Hematopoietic multipotent progenitor cell treated with erythropoietin and hydrocortisone succinate and interleukin-3 and kit ligand, for 8 days (in vitro differentiated cells): ENCODE measurements at places on chromosomes 4 and X.

- DNase-seq, result no peak
Observed at GRCh38 chr4:185838104-185838452, 26.1 kb upstream of the SORBS2 start.

DNA sequence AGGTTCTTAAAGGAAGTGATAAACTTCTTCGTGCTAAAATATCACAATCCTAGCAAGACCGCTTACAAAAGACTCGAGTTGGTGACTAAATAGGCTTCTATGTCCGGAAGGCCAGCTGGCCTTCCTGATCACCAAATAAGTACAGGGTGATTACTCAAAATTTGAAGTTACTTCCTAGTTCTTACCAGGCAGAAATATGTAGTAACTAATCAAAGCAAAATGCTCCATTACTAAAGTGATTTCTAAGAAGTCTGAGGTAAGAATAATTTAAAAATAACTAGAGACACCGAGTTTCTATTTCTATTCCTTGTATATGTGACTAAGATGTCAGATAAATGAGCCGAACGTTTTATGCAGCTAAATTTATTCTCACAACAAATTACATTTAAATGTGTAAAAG is 62.2 kb downstream of the NSUN7 start:
- DNase-seq, result no peak

DNA sequence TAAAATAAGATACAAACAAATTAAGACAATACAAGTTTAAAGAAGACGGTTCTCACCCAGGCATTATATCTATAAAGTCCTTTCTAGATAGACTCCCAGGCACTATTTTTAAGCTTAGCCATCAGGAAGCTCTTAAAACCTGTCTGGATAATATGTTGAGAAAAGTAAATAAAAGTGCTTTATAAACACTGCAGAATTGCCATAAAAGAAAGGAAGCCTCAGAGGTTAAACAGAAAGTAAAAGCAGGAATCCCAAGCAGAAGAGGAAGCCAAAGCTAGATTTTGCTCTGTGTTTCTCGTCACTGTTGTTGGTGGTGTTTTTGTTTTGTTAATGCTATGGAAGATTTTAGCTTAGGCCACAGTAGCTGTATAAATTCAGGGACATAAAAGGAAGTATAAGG is 1267.3 kb downstream of the PCDH19 start:
- no peak for DNase-seq

GRCh38 chr4:42417550-42417949 is 20.3 kb downstream of the SHISA3 start:
- no peak for DNase-seq

GRCh38 chrX:50475208-50475607 is 4.6 kb upstream of the DGKK start:
- no peak for DNase-seq

DNA sequence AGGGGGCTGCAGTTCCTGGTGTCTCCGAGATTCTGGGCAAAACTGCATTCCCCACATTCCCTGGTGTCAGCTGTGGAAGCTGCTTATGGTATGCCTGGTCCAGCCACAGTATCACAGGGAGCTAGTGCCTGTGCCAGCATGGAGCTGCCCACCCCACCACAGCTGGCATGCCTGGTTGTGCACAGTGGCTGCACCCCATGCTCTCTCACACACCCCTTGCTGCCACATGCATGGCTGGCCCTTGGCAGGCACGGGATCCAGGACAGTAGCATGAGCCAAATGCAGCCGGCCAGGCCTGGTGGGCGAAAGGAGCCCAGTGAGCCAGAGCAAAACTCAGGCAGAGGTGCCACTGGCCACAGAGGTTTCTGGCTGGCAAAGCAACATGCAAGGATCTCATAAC is 418.0 kb upstream of the SPOCK3 start:
- DNase-seq, result no peak

GRCh38 chrX:153877571-153878261 is 8.3 kb downstream of the L1CAM start:
- DNase-seq, result no peak

DNA sequence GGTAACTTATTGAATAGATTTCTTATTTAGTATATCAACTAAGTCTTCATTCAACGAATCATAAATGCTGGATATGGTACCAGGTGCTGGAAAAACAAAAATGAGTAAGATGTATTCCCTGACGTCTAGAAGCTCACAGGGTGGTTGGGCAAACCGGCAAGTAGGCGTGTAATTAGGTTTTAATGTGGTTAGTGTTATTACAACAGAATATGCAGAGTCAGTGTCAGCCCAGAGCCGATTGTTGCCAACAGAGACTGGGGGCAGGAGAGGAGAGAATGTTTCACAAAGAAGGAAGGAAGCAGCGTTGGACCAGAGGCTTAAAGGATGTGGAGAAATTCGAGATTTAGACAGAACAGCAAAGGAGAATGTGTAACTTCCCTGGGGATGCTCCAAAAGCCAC is 111.7 kb downstream of the TENM3 start:
- no peak for DNase-seq

DNA sequence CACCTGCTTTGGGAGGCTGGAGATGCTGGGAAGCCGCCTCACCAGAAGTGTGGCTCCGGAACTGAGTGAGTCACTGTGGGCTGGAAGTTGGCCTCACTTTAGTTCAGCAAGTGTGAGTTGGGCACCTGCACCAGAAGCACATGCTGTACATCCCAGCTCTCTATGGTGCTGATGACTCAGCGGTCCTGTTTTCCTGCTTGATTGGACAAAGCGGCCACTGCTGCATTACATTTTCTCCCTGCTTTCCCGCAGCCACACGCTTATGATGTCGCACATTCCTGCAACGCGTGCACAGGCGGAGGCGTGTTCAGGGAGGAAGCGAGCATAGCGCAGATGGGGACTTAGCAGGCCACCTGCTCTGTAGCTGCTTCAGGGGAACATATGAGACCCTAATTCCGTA is 26.7 kb upstream of the CLDN34 start:
- no peak for DNase-seq

DNA sequence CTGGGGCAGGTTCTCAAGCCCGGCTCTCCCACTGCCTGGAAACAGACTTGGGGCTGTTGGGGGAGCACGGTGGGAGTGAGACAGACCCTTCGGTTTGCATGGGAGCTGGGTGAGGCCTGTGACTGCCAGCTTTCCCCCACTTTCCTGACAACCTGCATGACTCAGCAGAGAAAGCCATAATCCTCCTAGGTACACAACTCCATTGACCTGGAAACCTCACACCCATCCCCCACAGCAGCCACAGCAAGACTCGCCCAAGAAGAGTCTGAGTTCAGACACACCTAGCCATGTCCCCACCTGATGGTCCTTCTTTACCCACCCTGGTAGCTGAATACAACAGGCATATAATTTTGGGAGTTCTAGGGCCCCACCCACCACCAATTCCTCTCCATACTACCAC is 57.6 kb upstream of the UBQLN2 start:
- DNase-seq, result no peak

- peak; percentile 27 for DNase-seq
Observed at GRCh38 chrX:39753293-39753996, 344.3 kb downstream of the BCOR start.

- no peak for DNase-seq
Observed at GRCh38 chr4:88098993-88099752, 59.3 kb downstream of the ABCG2 start.

- DNase-seq, result no peak
Observed at GRCh38 chr4:177879851-177880250, 437.6 kb upstream of the AGA start.

- no peak for DNase-seq
Observed at GRCh38 chr4:178215763-178216162, 773.5 kb upstream of the AGA start.

DNA sequence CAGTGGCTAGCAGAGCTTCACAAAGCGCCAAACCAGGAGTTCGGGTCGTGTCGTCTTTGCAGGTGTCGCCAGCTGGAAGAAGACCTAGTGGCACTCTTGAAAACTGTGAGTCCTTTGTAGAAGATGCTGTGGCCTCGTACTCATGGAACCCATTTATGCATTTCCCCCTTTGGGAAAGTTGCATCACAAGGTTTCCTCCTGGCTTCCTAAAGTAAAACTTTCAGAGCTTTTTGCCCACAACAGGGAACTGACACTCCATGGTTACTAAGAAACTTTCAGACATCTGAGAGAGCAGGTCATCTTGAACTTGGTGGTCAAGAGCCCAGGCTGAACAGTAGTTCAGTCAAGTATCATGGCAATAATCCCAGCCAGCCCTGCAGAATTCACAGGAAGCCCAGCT is 15.9 kb upstream of the NOCT start:
- DNase-seq, result no peak

DNA sequence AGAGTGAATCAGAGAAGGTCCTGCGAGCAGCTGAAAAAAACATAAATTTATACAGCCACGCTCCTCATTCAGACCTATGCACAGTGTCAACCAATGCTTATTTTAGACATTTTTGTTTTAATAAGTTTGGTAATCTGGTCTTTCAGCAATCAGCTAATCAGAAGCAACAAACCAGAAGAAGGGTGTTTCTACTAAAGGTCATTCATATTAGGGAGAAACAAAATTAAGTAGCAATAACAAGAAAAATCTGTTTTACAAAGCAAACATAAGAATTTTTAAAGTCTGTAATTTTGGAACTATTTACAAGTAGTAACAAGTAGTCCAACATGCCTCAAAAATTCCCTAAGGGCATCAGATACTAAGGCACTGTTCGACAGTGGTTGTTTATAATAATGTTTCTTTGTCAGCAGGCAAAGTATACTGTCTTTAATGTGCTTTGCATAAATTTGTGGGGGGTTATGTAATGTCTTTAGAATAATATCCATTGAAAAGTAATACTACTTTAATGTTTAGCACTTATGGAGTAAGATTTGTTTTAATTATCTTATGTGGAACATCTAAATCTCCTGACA is 82.8 kb downstream of the PHOX2B start:
- no peak for DNase-seq

DNA sequence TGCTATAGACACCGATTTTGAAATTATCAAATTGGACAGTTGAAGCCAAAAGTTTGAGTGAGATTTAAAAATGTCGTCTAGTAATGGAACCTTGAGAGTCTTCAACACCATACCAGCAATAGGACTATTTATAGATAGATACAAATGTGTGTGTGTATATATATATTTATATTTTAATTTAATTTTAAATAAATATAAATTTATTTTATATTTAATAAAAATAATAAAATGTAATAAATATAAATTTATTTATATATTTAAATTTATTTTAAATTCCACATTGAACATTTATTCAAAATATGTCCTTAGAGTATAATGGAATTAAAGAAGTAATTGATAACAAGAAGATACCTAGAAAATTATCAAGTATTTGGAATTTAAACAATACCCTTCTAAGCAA is 221.9 kb upstream of the CXXC4 start:
- no peak for DNase-seq

- no peak for DNase-seq
Observed at GRCh38 chr4:169154121-169154520, 116.6 kb downstream of the SH3RF1 start.

DNA sequence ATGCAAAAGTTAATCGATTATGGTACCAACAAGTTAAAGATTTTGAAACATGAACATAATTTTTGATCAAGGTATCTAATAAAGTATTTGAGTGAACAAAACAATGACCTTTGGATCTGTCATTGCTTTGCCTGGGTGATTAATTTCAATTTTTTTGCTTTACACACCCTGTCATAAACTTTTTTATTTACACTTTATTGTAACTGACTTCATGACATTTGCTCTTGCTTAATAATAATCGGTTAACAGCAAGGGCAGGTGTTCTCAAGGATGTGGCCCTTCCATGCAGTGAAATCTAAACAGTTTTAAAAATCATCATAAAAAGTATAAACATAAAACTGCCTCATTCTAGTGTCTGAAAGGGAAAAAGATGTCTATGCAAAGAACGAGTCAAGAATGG is 24.1 kb downstream of the ATOH1 start:
- no peak for DNase-seq

- DNase-seq, result peak; percentile 21
Observed at GRCh38 chrX:386239-386767, 404 bp downstream of the PPP2R3B start.

GRCh38 chr4:1776521-1777161 is 16.5 kb upstream of the FGFR3 start:
- no peak for DNase-seq

GRCh38 chr4:76556452-76556851 is 121.4 kb downstream of the SHROOM3 start:
- DNase-seq, result no peak

- peak; percentile 79 for DNase-seq
Observed at GRCh38 chrX:56764153-56764974, 35.3 kb downstream of the NBDY start.

GRCh38 chrX:27444093-27444908 is 18.8 kb downstream of the PPP4R3C start:
- DNase-seq, result no peak

DNA sequence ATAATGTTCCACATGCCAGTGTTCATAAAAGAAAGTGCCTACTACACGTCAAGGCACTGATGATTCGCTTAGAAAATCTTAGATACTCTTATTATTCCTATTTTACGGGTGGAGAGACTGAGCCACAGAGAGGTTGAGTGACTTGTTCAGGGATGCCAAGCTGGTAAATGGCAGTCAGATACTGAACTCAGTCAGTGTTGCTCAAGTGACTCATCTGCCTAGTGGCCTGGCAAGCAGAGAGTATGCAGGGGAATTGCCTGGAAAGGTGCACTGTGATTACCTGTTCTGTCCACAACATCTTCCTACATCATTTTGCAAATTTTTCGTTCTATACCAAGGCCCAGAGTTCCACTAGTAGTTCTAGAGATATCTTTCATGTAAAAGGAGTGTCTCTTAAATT is 68.4 kb downstream of the RAPGEF2 start:
- no peak for DNase-seq

- DNase-seq, result peak; percentile 9
Observed at GRCh38 chr4:185634066-185634652, 98.9 kb upstream of the PDLIM3 start.

- no peak for DNase-seq
Observed at GRCh38 chrX:16148896-16149295, 18.4 kb upstream of the MAGEB17 start.

DNA sequence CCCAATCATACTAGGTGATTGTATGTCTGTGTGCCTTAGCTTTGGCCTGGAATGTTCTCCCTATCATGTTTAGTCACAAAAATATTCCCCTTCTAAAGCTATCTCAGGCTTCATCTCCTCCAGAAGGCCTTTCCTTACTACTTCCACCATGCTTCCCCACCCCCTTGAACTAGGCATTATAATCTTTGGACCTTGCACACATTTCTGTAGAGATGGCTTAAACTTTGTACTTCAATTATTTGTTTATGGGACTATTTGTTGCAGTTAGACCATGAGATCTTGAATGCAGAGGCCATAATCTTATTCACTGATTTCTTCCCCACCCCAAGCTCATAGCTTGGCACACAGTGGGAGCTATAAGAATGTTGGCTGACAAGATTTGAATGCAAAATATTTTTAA is 262.0 kb upstream of the EDA2R start:
- DNase-seq, result no peak

GRCh38 chr4:87843936-87844335 is 11.2 kb downstream of the MEPE start:
- DNase-seq, result no peak
